ENCODE measurements at places on chromosomes 3 and 15.

- DNase-seq: no peak
Measured at GRCh38 chr3:120300971-120301370, 15.9 kb upstream of the GPR156 start.

GRCh38 chr3:74443102-74443501, 171.4 kb downstream of the CNTN3 start:
- DNase-seq: no peak

DNA sequence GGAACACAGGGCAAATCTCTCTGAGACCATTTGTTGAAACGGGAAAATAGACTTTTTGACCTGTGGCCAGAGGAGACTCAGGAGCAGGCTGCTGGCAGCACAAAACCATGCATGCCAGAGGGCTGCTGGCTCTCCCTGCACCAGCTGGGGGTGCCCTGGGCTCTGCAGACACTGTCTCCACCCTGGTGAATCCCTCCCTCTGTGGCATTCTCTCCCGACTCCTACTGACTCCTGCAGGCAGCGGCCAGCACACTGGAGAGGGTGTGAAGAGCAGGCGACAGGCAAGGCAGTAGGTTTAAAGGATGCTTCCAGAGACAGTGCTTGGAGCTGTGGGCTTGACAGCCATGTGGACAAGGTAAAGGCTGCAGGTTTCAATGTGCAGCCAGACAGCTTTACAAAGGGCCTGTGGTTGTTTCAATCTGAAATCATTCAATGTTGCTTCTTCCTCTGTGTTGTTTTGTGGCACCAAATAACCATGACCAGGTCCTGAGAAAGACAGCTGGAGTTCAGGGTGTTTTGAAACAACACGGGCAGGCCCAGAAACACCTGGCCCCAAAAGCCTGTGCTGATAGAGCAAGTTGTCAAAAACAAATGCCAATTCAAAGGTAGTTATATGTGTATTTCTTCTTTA, 431.0 kb upstream of the ATP10A start:
- no peak for DNase-seq

DNA sequence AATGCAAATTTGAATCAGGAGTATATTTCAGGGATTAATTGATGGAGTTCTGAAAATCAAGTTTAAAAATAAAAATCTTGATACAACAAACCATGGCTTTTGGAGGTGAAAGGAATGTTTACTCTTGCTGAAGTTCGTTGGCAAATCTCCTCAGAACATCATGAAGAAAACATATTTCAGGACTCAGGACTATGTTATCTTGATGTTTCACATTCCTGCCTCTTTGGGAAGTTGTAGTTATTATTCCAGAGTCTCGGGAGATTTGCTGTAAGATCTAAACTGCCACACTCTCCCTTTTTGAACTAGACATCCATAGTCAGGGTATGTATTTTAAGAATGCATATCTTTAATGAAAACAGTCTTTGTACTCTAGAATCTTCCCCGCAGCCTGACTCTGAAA, 271.2 kb downstream of the RBMS3 start:
- DNase-seq: no peak

DNA sequence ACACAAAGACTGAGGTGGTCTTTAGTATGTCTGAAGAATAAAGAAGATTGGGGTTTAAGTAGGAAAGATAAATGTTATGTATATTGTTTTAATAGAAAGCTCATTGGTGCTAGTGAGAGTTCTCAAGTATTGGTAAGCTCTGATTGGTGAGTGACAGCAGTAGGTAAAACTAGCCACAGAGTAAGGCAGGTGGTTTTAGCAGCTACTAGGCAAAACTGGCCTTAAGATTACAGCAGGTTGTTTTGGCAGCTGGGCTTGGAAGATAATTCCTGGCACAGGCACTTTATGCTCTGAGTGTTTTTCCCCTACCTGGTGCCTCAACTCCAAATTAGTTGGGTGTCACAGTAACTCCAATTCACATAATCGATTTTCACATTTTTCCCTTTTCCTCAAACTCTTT, 66.3 kb downstream of the STAG1 start:
- DNase-seq: no peak

- no peak for DNase-seq
Measured at GRCh38 chr3:53649816-53650215, 155.4 kb downstream of the CACNA1D start.

DNA sequence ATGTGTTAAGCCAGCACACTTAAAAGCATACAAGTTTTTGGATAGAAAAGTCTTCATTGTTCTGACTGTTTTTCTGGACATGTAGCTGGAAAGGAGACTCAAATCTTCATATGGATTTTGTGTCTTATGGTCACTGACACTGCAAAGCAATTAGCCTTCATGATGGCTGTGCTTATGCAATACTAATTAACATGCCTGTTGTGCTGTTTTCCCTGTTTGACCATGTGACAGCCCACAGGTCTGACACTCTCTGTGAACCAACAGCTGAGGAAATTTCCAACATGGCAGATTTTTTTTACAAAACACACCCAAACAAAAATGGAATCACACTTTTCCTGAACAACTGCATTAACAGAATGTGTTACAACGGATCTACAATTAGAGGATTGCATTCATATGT, 248.4 kb downstream of the ROBO2 start:
- no peak for DNase-seq

DNA sequence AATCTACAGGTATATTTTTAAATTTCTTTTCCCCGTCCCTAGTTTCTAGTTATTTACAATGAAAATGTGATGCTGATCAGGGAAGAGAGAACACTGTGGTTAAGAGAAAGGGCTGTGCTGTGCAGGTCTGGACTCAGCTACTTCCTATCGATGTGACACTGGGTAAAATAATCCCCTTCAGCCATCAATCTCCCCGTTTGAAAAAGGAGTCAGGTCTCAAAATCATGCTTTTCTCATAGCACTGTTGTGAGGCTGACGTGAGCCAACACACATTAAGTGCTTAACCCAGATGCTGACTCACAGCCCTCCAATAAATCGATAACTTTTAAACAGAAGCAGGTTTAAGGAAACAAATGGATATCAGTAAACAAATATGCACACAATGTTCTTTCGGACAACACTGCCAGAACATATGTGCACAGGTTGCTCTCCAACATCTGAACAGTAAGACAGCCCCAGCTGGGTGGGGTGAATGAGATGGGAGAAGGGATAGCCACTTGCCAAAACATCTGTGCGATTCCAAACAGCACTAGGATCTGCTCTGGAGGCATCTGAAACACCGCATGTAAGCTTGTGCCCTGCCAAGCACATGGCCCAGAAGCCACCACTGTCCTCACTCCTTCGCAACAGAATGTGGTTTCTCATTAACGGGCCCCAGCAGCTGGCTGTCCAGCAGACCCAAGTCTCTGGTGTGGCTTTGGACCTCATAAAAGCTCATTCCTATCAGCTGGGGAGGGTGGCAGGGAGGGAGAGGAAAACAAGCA, 143.2 kb upstream of the PRICKLE2 start:
- no peak for DNase-seq

GRCh38 chr3:106299300-106300098, 430.7 kb upstream of the CBLB start:
- no peak for DNase-seq

DNA sequence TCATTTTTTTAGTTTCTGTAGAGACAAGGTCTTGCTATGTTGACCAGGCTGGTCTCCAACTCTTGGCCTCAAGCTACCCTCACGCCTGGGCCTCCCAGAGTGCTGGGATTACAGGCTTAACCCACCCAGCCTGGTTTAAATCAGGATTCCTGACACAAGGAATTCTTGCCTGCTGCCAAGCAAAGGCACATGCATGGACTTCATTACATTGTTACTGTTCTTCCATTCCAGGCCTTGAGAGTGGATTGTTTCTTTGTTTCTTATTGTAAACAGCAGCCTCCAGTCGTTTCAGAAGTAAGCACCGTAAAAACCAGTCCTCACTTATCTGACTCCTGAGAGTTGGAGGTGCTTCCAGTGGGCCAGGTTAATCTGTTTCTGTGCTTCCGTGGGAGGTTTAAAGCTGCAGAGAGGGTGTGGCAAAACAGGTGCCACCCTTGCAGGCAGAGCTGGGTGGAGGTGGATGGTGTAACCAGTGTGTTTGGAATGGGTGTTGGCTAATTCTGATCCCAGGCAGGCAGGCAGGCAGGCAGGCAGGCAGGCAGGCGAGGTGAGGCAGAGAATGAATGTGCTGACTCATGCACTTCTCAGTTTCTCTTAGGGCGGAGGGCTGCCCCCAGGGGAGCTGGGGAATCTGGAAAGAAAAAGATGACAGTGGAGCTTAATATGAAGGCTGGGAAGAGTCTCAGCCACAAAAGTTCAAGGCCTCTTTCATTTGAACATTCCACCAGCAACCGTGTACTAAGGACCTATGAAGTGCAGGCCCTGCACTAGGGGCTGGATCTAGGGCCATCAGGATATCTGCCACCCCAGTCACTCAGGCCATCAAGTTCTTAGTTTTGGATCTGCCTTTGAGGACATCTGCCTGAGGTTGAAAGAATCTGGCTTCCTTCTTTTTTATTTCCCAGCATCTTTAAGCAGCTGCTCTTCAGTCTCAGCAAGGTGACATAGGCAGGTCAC, 37.0 kb upstream of the CDCP1 start:
- no peak for DNase-seq

- no peak for DNase-seq
Measured at GRCh38 chr15:59303633-59304032, 69.0 kb downstream of the MYO1E start.

- DNase-seq: no peak
Measured at GRCh38 chr3:174199696-174200095, 659.4 kb upstream of the NAALADL2 start.

GRCh38 chr3:184561913-184562877, 610 bp downstream of the EPHB3 start:
- DNase-seq: no peak

DNA sequence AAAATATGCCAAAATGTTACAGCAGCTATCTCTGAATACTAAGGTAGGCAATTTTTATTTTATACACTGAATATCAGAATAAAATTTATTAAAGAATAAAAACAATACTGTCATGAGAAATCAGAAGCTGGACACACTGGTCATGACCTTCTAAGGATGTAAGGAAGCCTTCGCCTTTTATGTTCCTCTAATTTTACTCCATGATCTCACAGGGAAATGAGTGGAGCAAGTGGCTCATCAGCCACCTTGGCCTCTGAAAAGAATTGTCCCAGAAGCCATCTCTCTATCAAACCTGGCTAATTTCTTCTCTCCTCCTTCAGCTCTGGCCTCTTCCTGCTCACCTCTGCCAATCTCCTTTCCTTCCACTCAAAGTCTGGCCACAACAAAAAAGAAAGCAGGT, 48.6 kb downstream of the THRB start:
- DNase-seq: no peak

GRCh38 chr3:185292238-185292637, 38.4 kb upstream of the EHHADH start:
- DNase-seq: no peak

DNA sequence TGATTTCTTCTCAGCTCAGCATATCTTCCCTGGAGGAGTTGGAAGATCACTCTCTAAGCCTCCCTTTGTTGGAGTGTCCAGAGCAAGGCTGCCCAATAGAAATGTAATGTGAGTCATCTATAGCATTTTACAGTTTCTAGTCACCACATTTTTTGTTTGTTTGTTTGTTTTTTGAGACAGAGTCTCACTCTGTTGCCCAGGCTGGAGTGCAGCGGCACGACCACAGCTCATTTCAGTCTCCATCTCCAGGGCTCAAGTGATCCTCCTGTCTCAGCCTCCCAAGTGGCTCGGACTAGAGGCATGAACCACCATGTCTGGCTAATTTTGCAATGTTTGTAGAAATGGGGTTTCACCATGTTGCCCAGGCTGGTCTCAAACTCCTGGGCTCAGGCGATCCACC, 21.3 kb downstream of the KLHL6 start:
- no peak for DNase-seq

GRCh38 chr3:143627336-143627735, 220.9 kb downstream of the SLC9A9 start:
- no peak for DNase-seq

DNA sequence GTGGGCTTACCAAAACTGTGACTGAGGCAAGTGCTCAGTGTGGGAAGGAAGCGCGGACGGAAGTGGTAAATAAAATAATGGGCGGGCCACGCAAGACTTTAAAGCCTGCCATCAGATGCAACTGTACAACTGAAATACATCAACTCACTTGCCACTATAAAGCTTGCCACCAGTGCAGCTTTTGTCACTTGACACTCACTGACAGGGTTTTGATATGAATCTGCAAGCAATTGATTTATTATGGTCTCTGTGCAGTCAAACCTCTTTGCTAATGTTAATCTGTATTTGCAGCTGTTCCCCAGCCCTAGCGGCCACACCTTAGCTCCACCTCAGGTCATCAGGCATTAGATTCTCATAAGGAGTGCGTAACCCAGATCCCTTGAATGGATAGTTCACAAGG, 2.3 kb upstream of the GFM1 start:
- no peak for DNase-seq

DNA sequence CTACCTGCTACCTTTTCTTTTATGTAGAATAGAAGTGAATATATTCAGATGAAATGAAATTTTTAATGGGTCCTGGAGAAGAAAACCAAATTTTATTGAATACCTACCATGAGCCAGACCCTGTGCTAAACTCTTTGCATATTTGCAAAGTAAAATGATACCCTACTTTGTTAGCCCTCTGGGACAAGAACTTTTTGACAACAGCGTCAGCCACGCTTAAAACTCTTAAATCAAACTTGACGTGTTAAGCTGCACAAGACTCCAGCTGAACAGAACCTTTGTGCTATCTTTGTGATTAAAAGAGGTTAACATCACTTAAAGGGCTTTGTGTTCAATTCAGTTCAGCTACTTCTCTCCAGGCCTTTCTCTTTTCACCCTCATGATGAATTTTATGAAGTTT, 316.5 kb downstream of the MEX3B start:
- no peak for DNase-seq

GRCh38 chr15:72796515-72797337, 13.2 kb upstream of the ADPGK start:
- no peak for DNase-seq

GRCh38 chr3:80233576-80233975, 465.8 kb upstream of the ROBO1 start:
- DNase-seq: no peak

GRCh38 chr3:124845406-124845805, 41.8 kb downstream of the ITGB5 start:
- DNase-seq: peak; percentile 89

GRCh38 chr3:9912294-9912935, 4.5 kb upstream of the IL17RC start:
- DNase-seq: no peak

- DNase-seq: no peak
Measured at GRCh38 chr3:77967621-77968020, 927.7 kb downstream of the ROBO2 start.

DNA sequence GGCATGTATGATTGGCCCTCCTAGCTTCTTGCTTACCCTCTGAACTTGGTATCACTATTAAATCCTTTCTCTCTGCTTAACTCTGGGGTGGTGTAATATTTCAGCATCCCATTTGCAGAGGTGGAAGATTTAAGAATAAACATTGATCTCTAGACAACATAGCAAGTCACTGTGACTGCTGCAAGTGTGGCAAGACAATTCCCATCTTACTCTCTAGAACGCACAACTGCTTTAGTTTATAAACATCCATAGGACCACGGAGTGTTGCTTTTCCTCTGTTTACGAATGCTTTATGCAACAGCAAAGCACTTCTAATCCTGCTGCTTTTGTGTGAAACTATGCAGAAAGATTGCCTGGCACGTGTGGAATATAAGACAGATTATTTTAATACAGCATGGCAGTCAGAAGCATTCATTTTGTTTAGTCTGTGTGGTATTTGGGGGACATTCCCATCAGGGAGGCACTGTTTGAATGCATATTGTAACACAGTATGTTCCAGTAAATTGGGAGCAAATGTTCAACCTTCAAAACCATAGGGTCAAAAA, 338.9 kb upstream of the TMCO5A start:
- DNase-seq: no peak
